IMR-90 (cell line): ENCODE measurements at places on chromosomes 5 and 9. TPM values are rescaled to one million over a fixed set of nuclear protein-coding genes. Genes with fewer than 3 reads are reported as not detected.

Gene BAAT
- under 0.01 TPM in 1 of 2 replicates, not detected in the other for total RNA-seq

Gene S1PR3
- total RNA-seq, result 28.7 and 31.1 TPM in 2 replicates

DNA sequence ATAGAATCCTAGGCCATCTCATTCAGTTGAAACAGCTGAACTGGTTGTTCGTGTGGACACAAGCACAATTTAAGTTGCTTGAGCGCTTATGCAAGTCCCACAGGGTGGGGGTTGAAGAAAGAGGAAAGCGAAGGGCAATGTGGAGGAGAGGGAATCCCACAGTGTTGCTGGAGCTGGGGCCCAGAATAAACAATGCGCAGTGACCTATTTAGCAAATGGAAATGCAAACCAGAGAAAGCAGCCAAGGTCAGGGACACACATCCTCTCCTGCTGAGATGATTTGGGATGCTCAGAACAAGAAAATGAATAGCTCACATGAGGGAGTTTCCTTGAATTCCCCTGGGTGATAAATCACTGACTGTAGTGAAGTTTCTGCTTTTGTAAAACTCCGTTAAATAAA lies 838.3 kb downstream of the TLE4 start:
- DNase-seq, result no peak

Gene GPX3
- 0.28 and 0.36 TPM in 2 replicates for total RNA-seq

Gene GHR
- total RNA-seq, result 1.1 TPM in 2 replicates

GRCh38 chr5:87411973-87412629 lies 629 bp downstream of the CCNH start:
- DNase-seq, result peak; percentile 63

DNA sequence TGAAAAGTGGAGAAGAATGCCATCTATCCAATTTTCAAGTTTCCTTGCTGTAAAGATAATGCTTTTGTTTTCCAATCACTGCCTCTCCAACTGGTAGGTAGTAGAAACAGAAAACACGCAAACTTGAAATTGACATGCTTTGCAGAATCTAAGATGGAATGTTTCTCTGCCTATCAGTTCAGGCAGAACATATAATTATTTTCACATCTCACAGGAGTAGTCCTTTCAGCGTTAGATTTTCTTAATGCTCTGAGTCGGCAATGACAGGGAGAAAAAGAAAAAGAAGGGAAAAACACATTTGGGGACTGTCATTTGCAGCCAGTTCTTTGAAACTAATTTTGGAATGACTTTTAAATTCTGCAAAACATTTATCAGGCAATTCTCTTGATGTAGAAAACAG lies 818.7 kb upstream of the PTPRD start:
- no peak for DNase-seq

DNA sequence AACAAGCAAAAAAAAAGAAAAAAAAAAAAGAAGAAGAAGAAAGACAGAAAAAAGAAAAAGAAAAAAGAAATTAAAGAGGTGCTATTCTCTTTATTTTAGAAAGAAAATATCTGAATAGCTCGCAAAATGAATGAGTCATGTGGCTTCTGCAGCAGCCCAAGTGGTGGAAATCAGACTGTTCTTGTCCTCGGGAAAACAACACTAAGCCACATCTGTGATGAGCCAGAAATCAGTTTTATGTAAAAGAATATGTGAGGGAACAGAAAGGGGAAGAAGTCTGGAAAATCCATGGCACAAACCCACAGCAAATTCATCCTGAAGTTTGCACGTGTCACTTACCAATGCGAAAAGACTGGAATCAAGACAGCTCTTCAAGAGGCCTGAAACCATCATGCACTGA lies 118.7 kb upstream of the GAS1 start:
- DNase-seq, result no peak

DNA sequence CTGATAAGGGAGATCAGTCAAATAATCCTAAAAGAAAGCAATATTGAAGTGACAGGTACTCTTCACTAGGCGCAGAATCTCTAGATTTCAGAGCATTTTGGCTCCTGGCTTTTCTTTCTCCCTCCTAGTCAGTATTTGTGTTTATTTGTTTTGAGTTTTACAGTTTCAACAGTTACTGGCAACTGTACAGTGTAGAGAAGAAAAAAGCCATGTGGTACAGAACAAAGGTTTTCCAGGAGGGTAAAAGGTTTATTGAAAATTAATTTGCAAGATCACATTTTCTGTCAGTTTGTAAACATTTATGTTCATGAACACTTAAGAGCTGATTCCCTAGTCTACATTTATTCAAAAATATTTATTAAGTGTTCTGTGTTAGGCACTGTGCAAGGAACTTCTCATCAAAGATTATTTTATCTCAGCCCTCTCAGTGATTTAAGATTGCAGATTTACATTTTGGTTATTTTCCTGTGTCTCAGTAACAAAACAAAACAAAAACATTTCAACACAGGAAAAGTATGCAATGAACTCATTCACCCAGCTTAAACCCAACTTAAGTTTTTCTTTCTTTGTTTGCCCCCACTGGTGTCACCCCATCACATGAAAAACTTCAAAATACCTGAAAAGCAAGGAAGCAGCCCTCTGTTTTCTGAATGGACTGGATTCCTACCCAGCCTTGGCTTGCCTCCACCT lies 12.9 kb downstream of the MINAR2 start:
- DNase-seq, result no peak

DNA sequence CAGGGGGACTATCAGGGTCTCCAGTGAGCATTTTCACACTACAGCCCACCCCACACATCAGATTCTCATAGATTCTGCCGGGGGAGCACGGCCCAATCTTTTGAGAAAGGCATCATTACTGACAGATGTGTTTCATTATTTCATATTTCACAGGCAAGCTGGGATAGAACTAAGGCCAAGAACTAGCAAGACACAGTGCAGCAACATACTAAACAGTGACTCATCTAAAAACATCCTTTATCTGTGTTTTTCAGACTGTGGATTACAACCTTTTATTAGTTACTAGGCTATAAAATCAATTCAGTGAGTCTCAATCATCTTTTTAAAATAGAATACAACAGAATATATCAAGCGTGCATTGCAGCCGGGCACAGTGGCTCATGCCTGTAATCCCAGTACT lies 59.8 kb downstream of the CPLANE1 start:
- DNase-seq, result peak; percentile 33

Gene AFF4
- total RNA-seq, result 57.2 and 67.2 TPM in 2 replicates

- DNase-seq, result no peak
Observed at GRCh38 chr5:146041180-146041789, 64.1 kb downstream of the PLAC8L1 start.

- no peak for DNase-seq
Observed at GRCh38 chr9:120413121-120414048, 166.6 kb downstream of the CDK5RAP2 start.

GRCh38 chr5:179974946-179975712 lies 67.4 kb upstream of the TBC1D9B start:
- DNase-seq, result no peak

DNA sequence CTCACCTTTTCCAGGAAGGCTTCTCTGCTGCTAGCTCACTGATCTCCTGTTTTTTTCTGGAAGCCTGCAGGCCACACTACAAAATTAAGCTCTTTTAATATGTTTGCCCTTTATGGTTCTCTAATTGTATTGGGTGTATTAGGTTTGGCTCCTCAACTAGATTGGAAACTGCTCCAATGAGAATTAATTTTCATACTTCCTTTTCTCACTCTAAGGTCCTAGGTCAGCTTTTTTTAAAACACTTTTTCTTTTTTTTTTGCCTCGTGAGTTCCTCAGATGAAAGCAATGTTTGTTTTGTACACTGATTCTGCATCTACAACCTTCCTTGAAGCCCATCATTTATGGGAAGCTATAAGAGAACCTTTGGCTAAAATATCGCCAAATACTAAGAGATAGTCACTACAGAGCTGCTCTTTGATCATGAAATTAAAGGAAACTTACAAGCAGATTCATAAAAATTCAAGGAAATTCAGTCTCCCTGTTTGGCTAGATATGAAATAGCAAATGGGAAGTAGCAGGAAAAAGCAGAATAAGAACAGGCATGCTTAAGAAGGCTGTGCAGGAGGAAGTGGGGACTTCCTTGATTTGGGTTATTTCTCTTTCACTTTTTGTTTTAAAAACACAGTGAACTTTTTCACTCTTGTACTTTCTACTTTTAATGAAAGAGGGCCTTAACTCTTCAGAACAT lies 55.2 kb upstream of the FYB1 start:
- no peak for DNase-seq

GRCh38 chr9:98961513-98962180 lies 17.9 kb downstream of the COL15A1 start:
- DNase-seq, result no peak

DNA sequence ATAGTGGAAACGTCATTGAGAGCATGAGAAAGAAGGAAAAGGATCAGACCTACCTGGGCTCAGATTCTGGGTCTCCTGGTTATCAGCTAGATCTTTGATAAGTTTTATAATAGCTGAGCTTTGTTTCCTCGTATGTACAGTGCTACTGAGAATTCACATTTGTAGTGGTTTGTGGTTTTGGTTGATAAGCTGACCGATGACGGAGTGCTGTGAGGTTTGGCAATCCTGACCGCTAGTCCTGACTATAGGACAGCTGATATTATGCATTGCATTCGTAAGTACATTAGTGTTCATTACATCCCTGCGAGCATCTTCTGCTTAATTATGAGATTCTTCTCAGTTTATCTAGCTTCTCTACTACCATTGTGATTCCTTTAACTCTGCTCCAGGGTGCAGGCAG lies 190.7 kb upstream of the SLC27A6 start:
- peak; percentile 78 for DNase-seq

GRCh38 chr5:82221020-82221419 lies 57.1 kb downstream of the RPS23 start:
- no peak for DNase-seq

Gene SPAAR
- total RNA-seq, result 0.18 and 0.28 TPM in 2 replicates

Gene NUTM2G
- not detected in 2 replicates for total RNA-seq

Gene PCA3
- total RNA-seq, result not detected in 2 replicates

Gene LMBRD2
- total RNA-seq, result 5.2 and 11.4 TPM in 2 replicates

Gene PCDHB16
- 0.18 and 0.56 TPM in 2 replicates for total RNA-seq

Gene SEMA6A
- 0.28 and 0.36 TPM in 2 replicates for total RNA-seq

DNA sequence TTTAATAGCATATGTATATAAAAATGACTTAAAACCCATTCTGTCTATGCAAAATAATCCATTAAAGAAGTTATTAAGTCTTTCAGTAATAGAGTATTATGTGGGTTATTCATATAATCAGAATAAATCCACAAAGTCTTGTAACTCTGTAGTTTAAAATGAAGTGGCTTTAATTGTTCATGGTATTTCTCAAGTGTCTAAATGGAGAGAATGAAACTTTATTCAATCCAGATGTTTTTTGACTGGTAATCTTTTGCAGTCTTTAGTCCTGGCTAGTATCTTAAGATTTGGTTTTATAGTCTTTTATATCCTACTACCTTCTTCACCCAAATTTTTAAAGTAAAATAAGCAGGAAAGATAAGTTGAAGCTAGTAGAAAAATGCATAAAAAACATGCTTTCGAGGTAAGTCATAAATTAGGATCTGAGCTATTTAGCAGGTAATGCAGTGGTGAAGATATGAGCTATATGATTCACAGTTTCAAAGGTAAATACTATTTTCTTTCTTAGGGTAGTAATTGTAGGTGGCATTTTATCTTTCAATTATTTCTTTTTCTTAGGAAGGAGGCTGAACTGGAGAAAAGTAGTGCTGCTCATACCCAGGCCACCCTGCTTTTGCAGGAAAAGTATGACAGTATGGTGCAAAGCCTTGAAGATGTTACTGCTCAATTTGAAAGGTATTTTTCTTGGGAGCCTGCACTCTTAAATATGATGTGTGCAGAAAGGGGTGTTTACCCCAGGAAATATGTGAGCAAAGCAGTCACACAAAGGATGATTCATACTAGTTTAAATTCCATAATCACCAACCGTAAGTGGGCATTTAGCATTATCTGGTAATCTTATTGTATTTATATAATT lies 17.9 kb downstream of the HMMR start:
- peak; percentile 28 for DNase-seq

Gene ATG12
- total RNA-seq, result 95.7 and 117 TPM in 2 replicates

DNA sequence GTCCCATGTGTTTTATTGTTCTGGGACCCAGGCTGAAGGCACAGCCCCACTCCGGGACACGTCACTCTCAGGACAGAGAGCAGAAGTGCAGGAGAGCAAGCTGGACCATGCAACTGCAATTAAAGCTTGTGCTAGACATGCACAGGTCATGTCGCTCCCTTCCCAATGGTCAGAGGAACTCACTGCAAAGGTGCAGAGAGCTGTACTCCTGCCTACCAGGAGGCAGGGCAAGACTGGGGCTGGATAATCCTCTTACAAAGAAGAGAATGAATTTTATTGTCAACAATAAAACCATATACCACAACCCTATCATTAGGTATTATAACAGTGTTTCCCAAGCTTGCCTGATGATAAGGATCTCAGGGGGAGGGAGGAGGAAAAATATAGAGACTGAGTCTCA lies 74.0 kb upstream of the NEK6 start:
- DNase-seq, result no peak

GRCh38 chr5:111745075-111745739 lies 11.8 kb downstream of the NREP start:
- no peak for DNase-seq

Gene PLK2
- total RNA-seq, result 322 and 337 TPM in 2 replicates

Gene TRPM3
- total RNA-seq, result not detected in 2 replicates

Gene OR1N1
- total RNA-seq, result not detected in 2 replicates

Gene LRRTM2
- total RNA-seq, result 1.9 and 2.0 TPM in 2 replicates

GRCh38 chr5:124300815-124301621 lies 445.4 kb downstream of the ZNF608 start:
- no peak for DNase-seq

DNA sequence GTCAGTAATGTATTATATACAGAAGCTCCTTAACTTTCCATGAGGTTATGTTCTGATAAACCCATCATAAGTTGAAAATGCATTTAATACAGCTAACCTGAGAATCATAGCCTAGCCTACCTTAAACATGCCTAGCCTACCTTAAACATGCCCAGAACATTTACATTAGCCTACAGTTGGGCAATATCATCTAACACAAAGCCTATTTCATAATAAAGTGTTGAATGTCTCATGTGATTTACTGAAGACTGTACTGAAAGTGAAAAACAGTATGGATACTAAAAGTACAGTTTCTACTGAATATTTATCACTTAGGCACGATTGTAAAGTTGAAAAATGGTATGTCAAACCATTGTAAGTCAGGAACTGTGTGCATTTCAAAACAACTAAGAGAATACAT lies 1.6 kb downstream of the GM2A start:
- DNase-seq, result no peak
